ENCODE measurements at places on chromosomes 13 and 19.
A peak's percentile ranks its signal among the peaks of the same experiment; 100 is the strongest.

GRCh38 chr13:44294876-44295275 lies 78.7 kb upstream of the SERP2 start:
- no peak for DNase-seq

- no peak for DNase-seq
These were observed 108.6 kb upstream of the GJB6 start for GRCh38 chr13:20340759-20341171.

GRCh38 chr13:27926644-27927434 lies 7.0 kb downstream of the PDX1 start:
- peak; percentile 47 for DNase-seq

DNA sequence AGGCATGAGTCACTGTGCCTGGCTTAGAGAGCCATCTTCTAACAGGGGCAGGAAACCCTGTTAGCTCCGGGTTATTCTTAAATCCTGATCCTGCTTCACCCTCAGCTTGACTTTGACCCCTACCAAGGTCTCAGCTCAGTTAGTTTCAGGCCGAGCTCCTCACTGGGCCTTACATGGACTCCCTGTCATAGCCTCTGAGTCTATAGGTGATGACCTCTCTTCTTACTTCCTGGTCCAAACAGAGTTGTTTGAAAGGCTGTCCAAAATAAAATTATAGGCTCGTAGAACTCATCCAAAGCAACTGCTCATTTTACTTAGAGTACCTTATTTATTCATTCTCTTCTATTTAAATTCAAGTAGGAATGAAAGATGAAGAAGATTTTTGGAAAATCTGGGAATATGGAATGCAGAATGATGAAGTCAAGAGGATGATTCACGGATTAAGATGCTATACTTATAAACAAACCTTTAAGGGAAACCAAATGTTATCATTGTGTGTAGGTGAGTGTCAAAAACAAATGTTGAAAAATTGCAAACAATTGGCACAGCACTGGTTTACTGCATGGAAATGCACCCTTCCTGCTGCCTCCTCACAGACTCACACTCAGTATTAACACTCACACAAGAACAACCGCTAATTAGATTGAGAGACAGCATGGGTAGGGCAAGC lies 174.1 kb downstream of the RGCC start:
- no peak for DNase-seq

DNA sequence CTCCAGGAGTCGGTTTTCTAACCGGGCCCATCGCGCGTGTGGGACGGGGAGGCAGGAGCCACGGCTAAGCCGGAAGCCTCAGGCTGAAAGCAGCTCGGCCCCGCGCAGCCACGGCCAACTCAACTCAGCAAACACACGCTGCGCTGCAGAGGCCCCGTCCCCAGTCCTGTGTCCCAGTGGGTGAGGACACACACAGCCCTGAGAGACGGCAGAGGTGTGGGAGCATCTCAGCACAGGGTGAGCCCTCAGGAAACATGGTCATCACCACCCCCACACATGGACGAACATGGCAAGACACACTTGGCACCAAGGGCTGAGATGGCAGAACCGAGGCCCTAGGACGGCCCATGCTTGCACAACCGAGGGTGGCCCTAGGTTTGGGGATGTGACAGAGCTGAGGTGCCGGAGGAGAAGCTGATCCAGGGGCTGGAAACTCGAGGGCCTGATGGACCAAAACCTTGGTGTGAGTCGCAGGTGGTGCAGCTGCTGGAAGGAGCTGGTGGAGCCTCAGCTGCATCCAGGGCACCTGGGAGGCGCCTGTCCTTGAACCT lies 29.0 kb upstream of the C13orf46 start:
- no peak for DNase-seq

DNA sequence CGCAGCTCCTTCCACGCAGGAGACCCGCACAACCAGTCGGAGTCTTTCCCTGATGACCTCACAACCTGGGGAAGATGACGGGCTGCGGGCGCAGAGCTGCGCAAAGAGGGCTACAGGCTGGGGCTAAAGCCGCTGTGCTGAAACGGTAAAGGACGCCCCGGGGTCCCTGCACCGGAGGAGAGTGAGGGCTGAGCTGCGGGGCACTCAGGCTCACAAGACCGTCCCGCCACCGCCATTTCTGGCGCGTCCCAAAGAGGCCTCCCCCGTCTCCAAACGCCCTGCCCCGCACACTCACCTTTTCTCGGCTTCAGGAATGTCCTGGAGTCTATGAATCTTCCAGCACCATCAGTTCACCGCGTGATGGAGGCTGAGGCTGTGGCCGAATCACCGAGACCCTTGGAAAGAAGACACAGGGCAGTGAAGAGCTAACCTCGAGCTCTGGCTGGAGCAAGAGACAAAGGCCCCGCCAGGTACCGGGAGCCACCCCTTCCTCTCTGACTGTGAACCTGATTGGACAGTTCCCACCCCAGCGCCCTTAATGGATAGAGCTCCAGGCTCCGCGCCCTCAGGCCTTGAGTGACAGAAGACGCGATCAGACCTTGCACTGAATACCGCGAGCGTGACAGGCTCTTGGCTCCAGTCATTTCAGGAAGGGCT lies 41.8 kb upstream of the ZNF429 start:
- peak; percentile 41 for DNase-seq

GRCh38 chr13:100148422-100148821 lies 59.5 kb downstream of the PCCA start:
- DNase-seq: no peak

DNA sequence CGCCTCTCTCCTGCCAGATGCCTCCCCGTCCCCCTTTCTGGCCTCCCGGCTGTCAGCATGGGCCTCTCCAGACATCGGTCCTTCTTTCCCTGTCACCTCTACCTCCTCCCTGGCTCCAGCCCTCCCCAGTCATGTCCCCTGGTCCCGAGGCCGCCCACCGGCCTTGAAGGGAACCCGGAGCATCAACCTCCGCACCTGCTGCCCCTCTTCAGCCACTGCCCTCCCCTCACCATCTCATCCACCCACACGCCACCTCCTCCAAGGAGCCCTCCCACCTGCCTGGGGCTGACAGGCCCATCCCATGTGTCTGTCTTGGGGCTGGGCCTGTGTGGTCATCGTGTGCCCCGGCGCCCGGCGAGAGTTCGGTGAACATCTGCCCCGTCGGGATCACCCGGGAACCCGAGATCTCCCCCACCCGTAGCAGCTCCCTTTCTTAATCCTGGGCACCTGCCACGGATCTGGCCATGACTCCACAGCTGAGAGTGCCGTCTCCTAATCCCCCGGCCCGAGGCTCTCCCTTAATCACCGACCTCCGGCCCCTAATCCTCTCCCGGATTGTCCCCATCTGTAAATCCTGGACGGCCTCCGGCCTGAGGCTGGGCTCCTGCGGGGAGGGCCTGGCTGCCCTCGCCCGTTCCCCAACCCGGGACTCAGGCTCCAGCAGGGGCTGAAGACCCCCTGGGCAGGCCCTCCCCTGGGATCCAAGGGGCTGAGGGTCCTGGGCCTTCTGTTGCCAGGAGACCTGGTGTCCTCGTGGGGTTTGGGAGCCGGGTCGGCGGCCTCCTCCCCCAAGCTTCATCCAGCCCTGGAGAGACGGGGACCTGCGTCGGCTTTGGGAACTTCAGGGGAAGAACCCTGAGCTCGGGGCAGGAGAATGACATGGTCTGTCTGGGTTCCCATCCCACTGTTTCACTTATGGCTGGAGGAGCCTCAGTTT lies 5.9 kb downstream of the HCN2 start:
- DNase-seq: no peak

GRCh38 chr13:102399791-102400674 lies 1.8 kb downstream of the FGF14 start:
- peak; percentile 46 for DNase-seq

GRCh38 chr13:33352526-33352925 lies 67.0 kb upstream of the STARD13 start:
- no peak for DNase-seq

- DNase-seq: no peak
These were observed 752.2 kb downstream of the GPC5 start for GRCh38 chr13:92150606-92151005.

- no peak for DNase-seq
These were observed 26.5 kb downstream of the ATP4B start for GRCh38 chr13:113631341-113632095.

DNA sequence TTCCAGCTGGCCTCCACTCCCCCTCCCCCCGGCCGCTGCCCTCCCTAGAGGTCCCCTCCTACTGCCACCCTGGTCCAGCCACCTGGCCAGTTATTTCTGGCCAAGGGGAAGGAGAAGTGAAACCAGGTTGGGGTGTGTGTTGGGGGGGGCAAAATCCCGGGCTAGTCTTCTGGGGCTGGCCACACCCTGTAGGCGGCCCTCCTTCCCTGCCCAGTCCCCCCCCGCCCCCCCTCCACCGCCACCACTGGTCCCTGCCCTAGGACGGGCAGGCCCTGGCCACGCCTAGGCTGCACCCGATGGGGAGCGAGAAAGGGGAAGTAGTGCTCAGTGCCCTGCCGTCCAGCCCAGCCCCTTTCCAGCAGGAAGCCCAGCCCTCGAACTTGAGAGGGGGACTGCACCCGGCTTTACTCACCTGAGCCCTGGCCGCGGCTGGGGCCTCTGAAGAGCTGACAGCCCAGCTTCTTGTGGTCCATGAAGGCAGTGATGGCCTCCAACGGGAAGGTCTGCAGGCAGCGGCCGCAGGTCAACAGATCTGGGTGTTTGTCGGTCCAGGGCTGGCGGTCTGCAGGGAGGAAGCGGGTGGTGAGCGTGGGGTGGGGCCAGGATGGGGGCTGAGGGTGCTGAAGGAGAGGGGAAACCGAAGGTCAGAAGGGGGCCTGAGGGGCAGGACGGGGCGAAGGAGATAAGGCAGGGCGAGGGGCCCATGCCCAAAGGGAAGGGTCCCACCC lies 813 bp downstream of the ZNF296 start:
- peak; percentile 88 for DNase-seq

DNA sequence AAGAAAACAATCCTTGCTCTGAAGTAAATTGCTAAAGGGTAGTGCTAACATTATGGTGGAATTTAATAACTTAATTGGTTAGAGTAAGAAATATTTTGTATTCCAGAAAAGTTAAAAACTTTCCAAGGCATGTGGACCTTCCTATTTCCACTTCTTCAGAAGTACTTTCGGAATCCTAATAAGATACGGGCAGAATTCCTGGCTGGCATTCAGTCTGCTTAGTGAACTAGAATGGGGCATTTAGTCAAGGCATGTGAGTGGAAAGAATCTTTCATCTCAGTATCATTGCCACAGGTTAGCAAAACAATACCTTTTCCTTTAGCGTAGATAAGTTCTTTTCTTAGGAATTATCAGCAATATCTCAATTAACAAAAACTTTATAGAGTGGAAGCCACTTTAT lies 85.1 kb downstream of the TNFRSF19 start:
- no peak for DNase-seq

- DNase-seq: no peak
These were observed 864.3 kb upstream of the ATXN8OS start for GRCh38 chr13:69243366-69243765.

DNA sequence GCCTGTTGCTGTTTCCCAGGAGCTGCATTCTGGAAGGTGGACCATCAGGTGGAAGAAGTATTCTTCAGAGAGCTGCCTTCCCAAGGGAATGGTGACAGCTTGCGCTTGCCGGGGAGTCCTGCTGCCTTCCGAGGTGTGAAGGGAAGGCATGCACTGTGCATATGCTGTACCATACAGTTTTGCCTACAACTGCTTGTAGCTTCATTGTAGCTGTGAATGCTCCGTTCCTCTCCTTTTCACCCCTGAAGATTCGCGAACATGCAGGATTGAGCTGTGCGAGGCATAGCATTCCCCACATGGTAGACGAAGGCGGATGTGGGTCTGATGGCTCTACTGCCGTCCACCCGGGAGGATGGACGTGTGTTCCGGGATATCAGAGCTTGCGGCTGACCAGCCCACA lies 243.2 kb upstream of the TSHZ3 start:
- DNase-seq: no peak

DNA sequence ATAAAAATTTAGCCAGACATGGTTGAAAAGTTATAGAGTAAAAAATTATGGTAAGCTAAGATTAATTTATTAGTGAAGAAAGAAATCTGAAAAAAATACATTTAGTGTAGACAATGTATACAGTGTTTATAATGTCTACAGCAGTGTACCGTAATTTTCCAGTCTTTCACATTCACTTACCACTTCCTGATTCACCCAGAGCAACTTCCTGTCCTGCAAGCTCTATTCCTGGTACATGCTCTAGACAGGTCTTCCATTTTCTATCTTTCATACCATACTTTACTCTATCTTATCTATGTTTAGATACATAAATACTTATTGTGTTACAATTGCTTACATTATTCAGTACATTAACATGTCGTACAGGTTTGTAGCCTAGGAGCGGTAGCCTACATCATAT lies 1387.8 kb upstream of the ATXN8OS start:
- no peak for DNase-seq

DNA sequence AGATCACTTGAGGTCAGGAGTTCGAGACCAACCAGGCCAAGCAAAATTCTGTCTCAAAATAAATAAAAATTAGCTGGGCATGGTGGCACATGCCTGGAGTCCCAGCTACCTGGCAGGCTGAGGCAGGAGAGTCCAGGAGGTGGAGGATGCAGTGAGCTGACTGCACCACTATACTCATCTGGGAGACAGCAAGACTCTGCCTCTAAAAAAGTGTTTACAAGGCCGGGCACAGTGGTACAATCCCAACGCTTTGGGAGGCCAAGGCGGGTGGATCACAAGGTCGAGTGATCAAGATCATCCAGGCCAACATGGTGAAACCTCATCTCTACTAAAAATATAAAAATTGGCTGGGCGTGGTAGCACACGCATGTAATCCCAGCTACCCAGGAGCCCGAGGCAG lies 4.2 kb upstream of the DAPK3 start:
- DNase-seq: no peak

- DNase-seq: peak; percentile 20
These were observed 71.2 kb upstream of the ADGRE5 start for GRCh38 chr19:14310055-14310454.

DNA sequence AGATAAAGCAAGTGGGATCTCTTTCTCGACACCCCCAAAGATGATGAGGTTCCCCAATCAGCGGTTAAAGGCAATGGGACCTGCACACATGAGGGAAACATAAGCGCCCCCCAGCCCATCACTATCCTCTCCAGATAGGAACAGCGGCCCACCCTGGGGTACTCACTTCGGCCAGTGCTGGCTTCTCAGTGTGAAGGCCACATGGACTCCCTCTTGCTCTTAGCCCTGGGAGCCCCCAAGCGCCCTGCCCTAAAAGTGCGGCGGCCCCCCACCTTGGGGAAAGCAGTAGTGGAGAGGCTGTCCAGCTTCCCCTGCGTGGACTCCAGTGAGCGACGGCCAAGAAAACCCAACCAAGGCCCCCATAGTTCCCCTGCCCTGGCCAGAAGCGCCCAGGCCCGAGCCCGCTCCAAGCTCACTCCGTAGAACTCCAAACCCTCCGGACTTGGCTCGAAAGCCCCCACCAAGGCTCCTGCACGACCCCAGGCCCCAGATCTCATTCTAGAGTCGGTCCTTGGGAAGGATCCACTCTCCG lies 1.0 kb downstream of the CACNA1A start:
- DNase-seq: no peak

GRCh38 chr19:42279155-42279901 lies 10.3 kb downstream of the CIC start:
- DNase-seq: no peak

- no peak for DNase-seq
These were observed 35.4 kb downstream of the RFX2 start for GRCh38 chr19:6074709-6075403.

DNA sequence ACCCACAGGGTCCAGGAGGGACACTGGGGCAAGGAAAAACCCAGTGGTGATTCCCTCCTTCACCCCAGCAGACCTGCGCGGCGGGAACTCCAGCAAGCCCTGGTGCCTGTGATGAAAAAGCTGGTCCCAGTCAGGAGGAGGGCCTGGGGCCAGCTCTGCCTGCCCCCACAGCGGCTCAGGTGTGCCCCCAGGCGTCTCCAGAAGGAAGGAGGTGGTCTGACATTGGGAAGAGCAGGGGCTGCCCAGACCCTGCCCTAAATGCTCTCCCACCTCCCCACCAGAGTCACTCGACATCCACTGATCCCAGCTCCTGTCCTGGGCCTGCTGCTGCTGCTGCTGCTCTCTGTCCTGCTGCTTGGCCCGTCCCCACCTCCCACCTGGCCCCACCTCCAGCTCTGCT lies 6.2 kb downstream of the PTH2 start:
- no peak for DNase-seq

Data from stomach (tissue), 19 donors.